ENCODE measurements at places on chromosomes 7 and 10.
A peak's percentile ranks its signal among the peaks of the same experiment; 100 is the strongest.

GRCh38 chr7:111004310-111004901 lies 86.5 kb upstream of the LRRN3 start:
- DNase-seq = no peak

DNA sequence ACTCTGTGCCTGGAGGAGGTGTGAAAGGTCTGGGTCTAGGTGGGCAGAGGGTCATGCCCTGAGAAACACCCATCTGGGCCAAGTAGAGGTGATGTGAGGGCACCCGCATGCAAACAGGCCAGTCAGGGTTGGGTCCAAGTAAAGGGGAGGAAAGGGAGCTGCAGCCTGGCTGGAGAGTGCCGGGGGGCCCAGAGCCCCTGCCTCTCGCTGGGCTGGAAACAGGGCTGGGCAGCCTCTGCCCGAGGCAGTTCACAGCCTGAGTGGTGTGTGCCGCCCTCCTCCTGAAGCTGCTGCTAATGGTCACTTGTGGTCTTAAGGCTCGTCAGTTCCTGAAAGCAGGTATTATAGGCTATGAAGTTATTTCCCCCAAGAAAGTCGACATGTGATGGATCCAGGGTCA lies 7.3 kb downstream of the CYP2E1 start:
- DNase-seq = no peak

DNA sequence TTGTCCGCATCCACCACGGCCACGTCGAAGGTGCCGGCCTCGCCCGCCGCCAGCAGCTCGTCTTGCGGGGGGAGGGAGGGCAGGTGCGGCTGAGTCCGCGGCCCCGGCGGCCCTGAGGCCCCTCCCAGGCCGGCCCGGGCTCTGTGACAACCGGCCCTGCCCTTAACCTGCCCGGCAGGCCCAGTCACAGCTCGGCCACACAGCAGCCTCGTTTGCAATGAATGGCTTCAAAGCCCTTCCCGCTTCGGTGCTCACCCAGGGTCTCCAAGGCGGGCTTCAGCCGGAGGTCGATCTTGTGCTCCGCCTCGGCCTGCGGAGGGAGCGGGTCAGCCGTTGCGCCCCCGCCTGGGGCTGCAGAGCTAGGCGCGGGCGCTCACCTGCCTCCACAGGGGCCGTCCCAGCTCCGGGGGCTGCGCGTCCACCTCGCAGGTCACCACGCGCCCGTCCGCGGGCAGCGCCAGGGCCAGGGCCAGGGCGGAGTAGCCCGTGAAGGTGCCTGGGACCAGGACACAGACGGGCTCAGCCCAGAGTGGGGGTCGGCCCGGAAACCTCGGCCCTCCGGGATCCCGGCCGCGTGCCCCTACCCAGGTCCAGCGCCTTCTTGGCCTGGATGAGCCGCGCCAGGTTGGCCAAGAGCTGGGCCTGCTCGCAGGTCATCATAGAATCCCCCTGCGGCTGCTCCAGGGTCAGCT lies 928 bp downstream of the COMTD1 start:
- DNase-seq = no peak

- DNase-seq = peak; percentile 65
Observed at GRCh38 chr10:112803961-112804401, 146.1 kb upstream of the TCF7L2 start.

DNA sequence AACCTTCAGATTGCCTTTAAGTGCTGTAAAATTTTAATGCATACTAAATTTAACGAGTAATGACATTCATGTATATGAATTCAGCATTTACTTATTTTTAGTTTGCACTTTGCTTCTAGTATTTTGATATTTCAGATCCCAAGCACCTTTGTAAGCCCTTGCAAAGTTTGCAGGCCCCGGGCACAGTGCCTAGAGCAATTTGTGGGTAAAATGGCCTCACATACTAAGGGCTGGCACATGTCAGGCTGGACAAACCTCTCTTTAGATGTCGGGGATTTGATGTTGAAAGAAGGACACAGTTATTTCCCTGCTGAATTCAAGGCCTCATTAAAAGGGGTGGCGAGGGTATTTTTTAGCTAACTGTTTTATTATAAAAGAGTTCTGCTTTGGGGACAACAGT lies 270.3 kb upstream of the HABP2 start:
- no peak for DNase-seq

All from NCI-H2171 (cell line).